ENCODE measurements at places on chromosomes 4 and X.
A peak's percentile ranks its signal among the peaks of the same experiment; 100 is the strongest.

- DNase-seq, result peak; percentile 57
Measured at GRCh38 chr4:3480528-3481112, 17.5 kb downstream of the DOK7 start.

DNA sequence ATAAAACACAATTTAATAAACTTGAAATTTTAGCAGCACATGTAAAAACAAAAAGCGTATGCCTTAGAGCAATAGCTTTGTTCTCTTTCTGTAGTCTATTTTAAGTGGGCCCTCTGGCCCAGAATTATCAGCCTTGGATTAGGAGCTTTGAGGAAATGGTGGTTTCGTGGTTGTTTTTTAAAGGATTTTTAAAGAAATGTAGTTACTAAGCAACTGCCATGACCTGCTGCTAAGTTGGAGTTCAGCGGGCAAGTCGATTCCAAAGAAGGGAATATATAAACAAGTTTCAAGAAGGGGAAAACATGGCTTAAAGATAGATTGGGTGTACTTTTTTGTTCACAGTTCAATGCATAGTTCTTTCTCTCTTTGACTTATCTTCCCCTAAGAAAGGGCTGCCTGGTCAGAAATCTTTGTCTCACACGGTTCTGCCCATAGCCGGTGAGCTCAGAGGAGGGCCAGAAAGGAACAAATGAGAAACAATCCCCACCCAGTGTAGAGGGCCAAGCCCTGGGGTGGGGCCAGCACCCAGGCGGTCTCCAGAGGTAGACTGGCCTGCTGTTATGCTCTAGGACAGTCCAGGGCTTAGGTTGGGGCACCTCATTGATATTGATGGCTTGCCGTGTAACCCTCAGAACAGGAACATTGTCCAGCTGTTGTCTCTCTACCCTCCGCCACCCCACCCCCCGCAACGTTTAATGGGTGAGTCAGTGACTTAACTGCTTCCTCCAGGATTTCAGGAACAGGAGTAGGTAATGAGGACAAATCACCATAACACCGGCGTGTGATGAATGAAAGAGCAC is 32.5 kb downstream of the DLG3 start:
- DNase-seq, result no peak

DNA sequence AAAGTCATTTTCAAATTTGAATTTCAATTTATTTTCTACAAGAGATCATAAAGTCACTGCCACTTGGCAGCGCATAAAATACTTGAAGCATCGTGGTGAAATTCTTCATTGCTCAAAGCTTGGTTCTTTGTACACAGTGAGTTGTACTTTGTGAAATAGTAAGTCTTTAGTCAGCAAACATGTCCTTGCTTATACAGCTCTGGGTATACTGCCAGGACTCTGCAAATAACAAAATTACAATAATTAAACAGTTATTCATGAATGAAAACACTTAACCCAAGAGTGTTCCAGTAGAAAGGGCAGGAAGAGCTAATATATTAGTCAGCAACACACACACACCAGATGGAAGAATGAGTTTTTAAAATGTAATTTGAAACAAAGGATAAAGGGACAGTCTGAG is 1300.9 kb upstream of the DIAPH2 start:
- no peak for DNase-seq

DNA sequence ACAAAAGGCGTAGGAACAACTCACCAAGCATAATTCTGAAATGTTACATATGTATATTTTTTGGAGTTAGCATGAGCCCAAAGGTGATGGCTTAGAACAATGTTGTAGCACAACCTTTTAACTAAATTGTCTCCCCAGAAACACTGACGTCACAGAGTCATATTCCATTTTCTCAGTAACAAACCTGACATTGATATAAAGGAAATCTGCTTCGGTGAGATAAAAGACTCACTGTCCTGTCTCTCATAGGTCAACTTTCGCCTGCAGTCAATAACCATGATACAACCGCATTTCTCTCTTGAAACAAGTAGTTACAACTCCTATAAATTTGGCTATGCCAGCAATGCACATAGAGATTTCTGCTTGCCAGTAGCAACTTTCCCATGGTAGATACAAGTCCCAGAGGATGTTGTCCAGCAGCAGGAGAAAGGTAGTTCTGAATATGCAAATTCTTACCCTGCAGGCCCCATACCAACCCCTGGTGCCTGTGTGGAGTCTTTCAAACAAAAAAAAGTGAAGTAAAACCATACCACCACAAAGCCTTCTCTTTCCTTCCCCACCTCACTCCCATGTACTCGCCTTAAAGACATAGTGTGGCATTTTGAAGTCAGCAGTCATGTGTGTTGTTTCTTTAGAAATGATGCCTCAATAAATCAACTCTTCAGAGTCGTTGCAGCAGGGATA is 47.9 kb downstream of the MTM1 start:
- no peak for DNase-seq

GRCh38 chrX:151825925-151826485 is 86.7 kb upstream of the MAGEA4 start:
- DNase-seq, result no peak

- DNase-seq, result no peak
Measured at GRCh38 chr4:102466298-102466697, 34.9 kb upstream of the NFKB1 start.

DNA sequence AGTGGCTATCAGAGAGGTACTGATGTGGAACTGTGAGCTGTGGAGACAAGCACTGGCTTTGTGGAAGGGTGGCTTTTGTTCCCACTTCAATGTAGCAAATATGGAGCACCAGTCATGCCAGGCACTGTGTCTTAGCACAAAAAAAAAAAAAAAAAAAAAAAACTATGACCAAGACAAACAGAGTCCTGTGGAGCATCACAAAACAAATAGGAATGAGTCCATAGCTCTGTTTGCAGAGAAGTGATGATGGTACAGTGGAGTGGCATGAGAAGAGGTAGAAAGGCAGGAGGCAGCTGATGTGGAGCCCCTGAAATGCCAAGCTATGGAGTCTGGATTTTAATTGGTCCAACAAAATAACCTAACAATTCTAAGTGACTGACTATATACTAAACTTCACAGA is 116.9 kb downstream of the RAB28 start:
- DNase-seq, result no peak

DNA sequence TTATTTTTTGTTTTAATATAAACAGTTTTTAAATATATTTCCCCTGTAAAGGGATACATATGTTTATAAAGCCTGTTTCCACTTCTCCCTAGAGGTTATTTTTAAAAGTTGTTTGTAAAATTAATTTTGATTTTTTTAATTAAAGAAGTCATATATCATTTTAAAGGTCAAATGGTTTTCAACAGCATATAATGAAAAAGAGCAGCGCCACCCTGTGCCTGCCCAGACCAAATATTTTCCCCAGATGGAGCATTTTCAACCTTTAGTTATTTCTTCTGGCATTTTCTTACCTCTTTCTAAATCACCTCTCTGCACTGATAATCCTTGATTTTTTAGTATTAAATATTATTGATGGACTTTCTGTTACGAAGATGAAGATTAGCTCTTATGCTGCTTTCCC is 21.0 kb downstream of the MSX1 start:
- DNase-seq, result no peak

- no peak for DNase-seq
Measured at GRCh38 chr4:184940500-184940899, 77.8 kb upstream of the HELT start.

DNA sequence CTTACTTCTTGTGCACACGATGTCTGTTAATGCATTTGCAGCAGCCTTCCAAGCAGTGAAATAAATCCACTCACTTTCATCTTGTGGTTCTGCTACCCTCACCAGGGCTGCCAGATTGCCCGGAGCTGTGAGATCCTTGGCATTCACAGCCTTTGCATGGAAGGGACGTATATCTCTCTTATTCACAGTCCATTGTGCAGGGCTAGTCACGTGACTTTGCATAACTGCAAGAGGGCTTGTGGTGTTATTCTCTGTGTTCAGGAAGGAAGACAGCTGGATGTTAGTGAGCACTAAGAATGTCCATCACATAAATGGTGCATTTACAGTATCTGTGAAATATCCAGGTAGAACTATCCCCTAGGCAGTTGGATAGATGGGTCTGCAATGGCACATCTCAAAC is 96.5 kb upstream of the BEND4 start:
- DNase-seq, result no peak

DNA sequence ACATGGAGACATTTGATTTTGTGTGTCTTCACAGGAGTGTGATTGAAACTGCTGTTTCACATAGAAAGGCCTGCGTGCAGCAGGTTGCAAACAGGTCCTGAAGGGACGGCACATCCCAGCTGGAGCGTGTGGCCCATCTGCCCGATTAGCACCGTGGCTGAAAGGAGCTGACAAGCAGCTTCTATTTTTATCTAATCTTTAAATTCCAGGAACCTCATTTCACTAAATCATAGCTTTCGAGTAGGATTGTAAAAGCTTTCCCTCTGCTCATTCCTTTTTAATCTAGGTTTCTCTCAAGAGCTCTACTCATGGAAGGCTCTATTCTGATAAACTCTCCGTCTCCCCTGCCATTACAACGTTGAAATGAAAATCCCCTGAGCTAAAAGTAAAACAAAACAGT is 106.8 kb downstream of the FSTL5 start:
- DNase-seq, result no peak

DNA sequence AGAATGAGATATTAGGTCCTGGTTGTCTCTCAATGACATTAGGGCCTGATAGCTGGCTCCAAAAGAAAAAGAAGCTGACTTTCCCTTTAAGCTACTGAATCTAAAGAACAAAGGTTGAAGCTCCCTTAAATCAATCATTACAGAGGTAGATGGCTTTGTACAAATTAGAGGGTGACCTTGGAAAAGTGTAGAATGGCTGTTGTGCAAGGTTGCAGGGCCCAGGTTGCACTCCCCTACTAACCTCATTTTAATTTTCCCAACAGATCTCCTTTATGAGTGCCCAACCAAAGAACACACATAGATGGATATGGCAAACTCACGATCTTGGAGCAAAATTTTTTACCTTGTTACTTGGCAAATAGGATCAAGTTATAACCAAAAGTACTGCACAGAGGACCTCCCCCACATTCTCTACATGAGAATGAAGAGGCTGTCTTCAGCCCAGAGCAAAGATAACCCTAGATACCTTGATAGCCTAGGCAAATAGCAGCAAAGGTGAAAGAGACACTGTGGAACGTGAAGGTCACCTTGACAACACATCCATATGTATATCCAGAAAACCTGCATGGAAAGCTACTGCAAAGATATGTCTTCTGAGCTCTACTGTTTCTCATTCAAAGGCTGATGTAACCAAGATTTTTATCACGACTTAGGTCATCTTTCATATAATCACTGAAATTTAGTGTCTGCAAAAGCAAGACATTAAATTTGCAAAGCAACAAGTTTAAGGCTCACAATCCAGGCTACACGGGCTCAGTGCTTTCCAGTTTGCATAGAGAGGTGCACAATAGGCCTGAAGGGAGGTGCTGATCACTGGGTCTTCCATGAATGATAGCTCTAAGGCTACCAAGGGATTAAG is 23.0 kb downstream of the KLB start:
- no peak for DNase-seq

DNA sequence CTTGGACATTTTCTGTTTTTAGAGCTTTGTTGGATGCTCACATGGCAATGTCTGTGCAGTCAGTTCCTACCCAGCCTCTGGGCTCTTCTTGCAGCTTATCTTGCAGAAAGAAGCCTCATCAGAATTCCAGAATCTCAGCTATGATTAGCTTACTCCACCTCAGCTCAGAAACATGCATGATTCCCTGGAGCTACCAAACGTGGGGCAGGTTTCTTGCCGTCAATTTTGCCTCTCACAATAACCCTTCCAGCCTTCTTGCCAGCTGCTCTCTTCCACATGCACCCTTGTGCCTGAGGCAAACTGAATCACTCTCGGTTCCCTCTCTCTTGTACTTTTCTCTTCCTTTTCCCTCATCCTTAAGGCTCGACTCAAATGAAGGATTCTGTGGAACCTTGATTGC is 141.4 kb downstream of the PTTG2 start:
- no peak for DNase-seq

- DNase-seq, result no peak
Measured at GRCh38 chrX:69627744-69628143, 11.8 kb downstream of the EDA start.

- DNase-seq, result no peak
Measured at GRCh38 chr4:181966104-181966551, 277.1 kb upstream of the TENM3 start.

GRCh38 chr4:76293772-76294171 is 12.8 kb upstream of the STBD1 start:
- DNase-seq, result no peak

DNA sequence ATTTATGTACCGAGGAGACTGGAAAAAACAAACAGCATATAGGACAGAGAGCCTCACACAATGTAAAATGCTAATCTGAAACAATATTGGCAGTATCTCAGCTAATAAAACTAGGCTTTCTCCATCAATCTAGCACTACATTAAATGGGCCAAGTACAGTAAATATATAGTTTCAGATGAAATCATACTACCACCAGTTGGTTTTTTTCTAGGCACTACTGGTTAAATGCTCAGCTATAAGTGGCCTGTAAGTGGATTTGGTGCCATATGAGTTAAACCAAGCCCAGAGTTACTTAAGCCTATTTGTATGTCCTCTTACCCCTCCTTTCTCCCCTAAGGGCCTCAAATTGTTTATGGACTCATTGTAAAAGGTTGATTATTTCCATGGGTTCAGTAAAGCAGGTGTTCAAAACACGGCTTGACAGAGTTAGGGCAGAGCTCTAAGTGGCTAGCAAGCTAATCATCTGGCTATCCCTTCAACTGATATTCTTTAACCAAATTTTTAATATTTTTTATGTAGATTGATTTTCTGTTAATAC is 57.5 kb downstream of the FAM13A start:
- DNase-seq, result no peak

DNA sequence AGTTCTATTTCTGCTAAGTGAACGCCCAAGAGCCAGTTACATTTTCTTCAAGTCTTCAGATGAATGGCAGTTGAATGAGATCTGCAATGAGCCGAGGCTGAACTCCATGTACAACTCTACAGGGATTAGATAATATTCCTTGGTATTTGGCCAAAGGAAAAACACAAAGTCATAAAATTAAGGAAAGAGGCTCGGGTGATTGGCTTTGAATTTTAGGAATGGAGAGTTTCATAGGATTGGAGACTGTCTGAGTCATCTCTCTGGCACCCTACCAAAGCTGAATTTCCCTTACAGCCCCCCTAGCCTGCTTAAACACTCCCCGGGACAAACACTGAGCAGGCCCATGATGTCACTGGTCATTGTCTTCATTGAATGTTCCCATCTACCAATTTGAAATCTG is 188.0 kb upstream of the C1QTNF7 start:
- no peak for DNase-seq

DNA sequence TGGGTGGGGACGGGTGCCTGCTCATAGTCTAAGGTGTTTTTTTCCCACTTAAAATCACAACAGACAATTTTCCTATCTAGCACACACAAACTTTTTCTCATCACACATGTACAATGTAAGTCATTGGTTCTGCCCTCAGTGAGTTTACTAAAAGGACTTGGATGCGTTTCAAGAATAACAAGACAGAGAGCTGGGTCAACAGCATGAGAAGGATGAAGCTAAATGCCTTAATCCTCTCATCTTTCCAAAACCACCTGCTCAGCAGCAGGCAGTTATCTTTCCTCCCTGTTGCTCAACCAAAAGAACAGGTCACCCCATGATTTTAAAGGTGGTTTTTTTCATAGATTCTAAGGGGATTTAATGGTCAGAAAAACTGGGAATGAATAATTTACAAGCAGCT is 40.1 kb downstream of the OFD1 start:
- DNase-seq, result no peak

Data from stimulated activated CD4-positive, alpha-beta T cell treated with anti-CD3 and anti-CD28 coated beads, TNF-alpha, amount 100 ng/mL, for 48 hours (primary cell).